Stimulated activated CD4-positive, alpha-beta T cell treated with anti-CD3 and anti-CD28 coated beads, Interleukin-12 subunit alpha, Interleukin-12 subunit beta, amount 100 ng/mL, for 24 hours (primary cell): ENCODE measurements at places on chromosomes 4 and X.

- no peak for DNase-seq
Measured at GRCh38 chr4:186685767-186686183, 37.9 kb downstream of the FAT1 start.

DNA sequence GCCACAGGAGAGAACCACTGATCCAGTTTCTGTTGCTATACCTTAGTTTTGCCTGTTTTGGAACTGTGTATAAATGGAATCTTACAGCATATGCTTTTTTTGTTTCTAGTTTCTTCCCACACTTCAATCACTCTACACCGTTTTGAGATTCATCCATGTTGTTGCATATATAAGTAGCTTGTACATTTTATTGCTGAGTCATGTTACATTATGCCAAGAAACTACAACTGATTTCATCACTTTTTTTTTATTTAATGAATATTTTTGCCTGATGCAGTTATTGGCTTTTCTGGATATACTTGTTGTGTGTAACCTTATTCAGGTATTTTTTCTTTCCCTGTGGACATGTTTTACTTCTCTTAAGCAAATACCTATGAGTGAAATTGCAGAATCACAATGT lies 1135.9 kb downstream of the RAPGEF2 start:
- DNase-seq = no peak

- no peak for DNase-seq
Measured at GRCh38 chrX:21770631-21771321, 12.9 kb upstream of the SMPX start.

DNA sequence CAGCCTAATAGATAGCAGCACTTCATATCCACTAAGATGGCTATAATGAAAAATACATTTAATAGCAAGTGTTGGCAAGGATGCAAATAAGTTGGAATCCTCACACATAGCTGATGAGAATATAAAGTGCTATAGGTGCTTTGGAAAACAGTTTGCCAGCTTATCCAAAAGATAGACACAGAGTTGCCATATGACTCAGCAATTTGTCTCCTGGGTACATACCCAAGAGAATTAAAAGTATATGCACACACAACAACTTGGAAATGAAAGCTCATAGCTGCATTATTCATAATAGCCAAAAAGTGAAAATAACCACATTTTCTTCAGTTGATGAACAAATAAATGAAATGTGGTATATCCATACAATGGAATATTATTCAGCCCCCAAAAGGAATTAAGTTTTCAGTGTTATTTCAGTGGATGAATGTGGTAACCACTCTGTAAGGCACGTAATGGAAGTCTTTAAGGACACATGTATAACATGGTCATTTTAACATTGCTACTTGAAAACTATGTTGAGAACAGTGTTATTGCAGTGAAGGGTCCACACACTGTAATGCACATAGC lies 320.9 kb upstream of the ADGRL3 start:
- DNase-seq = no peak

DNA sequence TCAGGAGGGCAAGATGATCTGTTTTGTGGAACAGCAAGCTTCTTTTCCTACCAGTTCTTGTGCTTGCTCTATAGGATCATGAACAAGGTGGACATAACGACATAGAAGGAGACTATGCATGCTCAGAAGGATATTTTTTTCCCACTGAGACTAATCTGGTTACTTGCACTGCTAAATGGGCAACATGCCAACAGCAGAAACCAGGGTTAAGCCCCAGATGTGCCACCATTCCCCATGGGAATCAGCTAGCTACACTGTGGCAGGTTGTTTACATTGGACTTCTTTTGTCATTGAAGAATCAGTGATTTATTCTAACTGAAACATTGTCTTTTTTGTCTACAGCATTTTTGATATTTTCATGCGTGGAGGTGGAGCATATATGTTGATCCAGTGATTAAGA lies 165.6 kb downstream of the C4orf33 start:
- DNase-seq = no peak

GRCh38 chr4:188110036-188110435 lies 633 bp upstream of the TRIML2 start:
- DNase-seq = no peak

GRCh38 chr4:125991398-125991797 lies 676.6 kb downstream of the FAT4 start:
- no peak for DNase-seq

DNA sequence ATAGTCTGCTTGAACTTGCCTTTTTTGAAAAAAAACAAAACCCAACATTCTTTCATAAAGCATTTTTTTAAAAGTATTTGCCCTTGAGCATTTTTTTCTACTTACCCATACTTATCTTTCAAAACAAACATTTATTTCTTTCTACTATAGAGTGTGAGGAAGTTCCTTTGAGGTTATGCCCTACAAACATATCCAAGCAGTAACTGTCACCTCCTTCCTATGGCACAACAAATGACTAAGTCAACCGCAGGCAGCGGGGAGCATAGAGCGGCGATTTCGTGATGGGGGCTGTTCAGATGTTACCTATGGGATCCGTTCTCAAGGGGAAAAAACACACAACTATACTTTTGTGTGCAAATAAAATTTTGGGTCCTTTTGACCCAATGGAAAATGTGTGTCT lies 19.4 kb downstream of the SPRY1 start:
- DNase-seq = peak; percentile 33

GRCh38 chr4:15586066-15586465 lies 69.1 kb downstream of the FBXL5 start:
- DNase-seq = no peak

DNA sequence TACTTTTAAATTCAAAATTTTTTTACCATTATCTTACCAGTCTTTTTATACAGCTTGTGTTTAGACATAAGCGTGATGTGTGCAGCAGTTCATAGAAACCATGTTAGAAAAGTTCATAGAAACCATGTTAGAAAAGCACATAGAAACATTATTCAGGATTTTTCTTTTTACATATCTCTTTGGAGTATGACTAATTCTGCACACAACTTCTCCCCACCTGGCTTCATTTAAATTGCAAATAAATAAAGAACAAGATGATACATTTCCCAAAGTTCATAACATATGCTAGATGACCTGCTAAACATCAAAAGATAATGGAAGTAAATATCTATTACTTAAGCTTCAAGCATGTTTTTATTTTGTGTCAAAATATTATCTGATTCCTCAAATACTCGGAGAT lies 201.9 kb downstream of the BANK1 start:
- no peak for DNase-seq

- no peak for DNase-seq
Measured at GRCh38 chrX:38038501-38038900, 32.1 kb downstream of the SYTL5 start.

DNA sequence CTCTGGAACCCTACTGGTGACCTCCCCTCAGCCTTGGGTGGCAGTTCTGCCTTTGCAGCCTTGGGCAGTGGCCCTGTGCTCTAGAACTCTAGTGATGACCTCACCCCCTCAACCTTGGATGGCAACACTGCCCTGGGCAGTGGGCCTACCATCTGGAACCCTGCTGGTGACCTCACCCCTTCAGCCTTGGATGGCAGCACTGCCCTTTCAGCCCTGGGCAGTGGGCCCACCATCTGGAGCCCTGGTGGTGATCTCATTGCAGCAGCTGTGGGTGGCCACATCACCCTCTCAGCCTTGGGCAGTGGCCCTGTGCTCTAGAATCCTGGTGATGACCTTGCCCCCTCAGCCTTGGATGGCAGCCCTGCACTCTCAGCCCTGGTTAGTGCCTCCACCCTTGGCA lies 129.3 kb downstream of the RBMX2 start:
- no peak for DNase-seq

DNA sequence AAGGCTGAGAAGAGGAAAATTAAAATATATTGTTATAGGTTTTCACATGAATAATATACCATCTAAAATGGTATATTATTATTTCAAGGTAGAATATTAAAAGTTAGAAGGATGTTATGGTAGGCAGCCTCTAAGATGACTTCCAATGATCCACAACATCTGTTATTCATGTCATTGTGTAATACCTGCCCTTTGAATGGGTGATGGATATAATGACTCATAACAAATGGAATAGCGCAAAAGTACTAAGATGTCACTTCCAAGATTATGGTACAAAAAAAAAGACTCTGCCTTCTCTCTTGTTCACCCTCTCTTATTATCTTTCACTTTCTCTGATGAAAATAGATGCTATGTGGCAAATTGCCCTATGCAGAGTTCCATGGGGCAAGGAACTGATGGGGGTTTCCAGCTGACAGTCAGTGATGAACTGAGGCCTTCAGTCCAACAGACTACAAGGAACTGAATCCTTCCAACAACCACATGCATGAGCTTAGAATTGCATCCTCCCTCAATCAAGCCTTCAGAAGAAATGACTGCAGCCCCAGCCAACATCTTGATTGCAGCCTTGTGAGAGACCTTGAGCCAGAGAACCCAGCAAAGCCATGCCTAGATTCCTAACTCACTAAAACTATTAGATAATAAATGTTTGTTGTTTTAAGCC lies 57.7 kb downstream of the HS6ST2 start:
- DNase-seq = no peak

DNA sequence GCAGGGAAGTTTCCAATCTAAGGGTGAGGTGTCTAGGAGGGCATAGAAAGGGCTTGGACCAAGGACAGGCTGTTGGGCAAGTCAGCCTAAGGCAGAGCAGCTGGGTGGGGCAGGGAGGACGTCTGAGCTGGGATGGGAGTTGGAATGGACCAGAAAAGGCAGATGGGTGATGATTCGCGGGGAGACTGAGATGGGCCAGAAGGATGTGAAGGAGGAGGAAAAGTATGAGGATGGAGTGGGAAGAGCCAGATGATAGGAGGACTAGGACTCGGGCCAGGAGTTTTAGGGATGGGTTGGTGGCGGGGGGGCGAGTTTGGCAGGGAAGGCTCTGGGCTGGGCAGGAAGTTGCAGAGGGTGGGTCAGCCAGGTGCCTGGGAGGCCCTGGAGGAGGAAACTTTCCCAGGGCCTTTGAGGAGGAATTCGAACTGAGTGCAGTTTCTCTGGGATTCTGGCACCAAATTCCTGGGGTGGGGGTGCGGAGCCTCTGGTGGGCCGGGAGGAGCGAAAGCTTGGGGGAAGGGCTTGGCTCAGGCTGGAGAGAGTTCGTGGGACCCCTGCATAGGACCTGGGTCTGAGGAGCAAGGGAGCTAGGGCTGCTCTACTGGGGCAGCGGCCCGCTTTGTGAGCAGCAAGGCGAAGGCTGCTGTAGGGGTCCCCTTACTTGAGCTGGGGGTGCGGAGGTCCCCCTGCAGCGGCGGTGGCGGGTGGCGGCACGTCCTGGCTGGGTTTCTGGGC lies 8.7 kb upstream of the TIMP1 start:
- DNase-seq = no peak

GRCh38 chrX:31656013-31656412 lies 584.2 kb upstream of the FTHL17 start:
- DNase-seq = no peak

GRCh38 chrX:110665223-110666002 lies 130.2 kb downstream of the CHRDL1 start:
- DNase-seq = no peak

DNA sequence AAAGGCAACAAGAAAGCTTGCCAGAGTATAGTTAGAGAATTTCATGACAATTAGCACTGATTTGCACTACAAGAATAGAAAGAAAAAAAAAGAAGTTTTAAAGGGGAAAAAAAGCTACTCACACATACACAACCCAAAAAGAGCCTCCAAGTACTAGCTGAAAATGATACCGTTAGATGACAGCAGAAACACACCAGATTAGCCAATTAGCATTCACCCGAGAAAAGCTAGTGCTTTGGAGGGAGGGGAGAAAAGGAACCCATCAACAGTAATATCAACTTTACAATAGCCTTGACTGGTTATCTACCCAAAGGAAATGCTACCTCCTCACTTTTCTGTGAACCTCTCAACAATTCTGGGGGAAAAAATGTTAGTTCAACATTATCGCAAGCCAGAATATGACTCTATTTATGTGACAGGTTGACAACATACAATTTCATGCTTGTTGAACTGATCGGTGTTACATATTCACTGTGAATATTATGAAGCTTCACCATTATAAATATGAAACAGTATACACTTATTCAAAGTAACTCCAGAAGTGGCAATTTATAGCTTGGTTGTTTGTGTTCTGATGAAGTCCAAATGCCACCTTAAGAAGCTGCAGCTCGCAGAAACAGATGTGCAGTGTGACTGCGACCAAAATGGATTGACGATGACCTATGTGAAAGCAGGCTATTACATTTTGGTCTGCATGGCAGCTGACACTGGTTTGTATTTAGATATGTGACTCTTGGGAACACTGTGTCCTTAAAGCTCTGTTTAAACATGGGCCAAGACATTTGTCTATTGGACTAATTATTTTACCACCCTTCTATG lies 15.9 kb downstream of the PPARGC1A start:
- no peak for DNase-seq

GRCh38 chr4:98609934-98610333 lies 48.5 kb downstream of the TSPAN5 start:
- DNase-seq = no peak

- no peak for DNase-seq
Measured at GRCh38 chr4:13641084-13641483, 13.6 kb upstream of the BOD1L1 start.

DNA sequence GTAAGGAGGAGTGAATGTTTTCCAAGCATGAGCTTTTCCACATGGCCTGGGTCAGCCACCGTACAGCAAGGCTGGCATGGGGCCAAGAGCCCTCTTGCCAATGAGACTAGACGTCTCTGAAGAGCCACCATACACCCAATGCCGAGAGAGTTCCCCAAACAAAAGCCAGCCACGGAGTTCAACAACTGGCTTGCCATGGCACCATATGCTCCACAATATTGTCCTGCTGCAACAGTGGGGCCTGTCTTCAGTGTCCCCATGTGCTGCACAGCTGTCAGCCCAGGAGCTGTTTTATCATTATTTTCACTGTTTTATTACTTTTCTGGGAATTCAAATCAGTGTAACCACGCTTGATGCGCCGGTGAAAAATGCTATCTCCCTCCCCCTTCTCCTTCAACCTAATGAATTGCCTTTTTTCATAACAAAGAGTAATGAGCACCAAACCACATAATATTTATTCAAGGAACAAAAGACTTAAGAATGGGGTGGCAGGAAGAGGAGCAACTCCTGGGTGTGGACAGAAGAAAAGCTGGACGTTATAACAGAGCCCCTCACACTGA lies 18.4 kb downstream of the MAML3 start:
- no peak for DNase-seq

DNA sequence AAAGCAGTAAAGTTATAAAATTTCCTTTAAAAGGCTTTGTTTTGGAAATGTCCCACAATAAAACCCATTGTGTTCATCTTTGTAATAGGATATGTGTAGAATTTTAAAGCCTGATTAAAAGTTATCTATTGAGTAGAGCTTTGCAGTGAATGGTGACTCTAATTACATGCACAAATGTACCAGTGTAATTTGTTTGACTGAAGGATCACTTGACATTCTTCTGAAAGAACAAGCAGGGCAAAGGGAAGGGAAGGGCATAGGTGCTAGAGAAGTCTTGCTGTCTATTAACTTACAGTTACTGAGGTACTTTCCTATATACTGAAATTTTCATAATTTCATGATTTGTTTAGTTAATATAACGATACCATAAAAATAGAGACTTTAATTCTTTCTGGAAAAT lies 70.8 kb downstream of the STIM2 start:
- no peak for DNase-seq

- DNase-seq = no peak
Measured at GRCh38 chr4:15673337-15673736, 8.3 kb upstream of the FAM200B start.

GRCh38 chr4:152239216-152239615 lies 296.7 kb downstream of the FBXW7 start:
- no peak for DNase-seq
